Panc1 (cell line): ENCODE measurements at places on chromosomes 12 and 14. TPM values are rescaled to one million over a fixed set of nuclear protein-coding genes. Genes with fewer than 3 reads are reported as not detected.

DMAC2L gene
- total RNA-seq: 14.0 TPM

RAP1B gene
- total RNA-seq: 328 TPM

DNA sequence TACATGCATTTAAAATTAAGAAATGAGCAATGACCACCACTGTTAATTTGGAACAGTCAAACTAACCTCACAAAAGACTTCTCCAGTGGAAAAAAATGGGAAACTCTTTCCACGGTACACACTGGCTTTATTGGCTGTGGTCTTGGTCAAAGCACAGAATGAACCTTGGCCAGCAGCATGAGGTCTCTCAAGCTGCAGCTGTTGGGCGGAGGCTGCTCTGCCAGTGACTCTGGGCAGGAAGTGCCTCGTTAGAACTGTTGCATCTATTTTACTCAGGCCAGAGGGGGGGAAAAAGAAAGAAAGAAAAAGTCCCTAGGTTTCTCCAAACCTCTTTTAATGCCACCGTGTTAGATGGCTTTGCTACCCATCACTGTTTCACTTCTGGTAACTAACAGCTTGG is 279.8 kb upstream of the DIO2 start:
- no peak for DNase-seq

NPFF gene
- not detected for total RNA-seq

OR6C2 gene
- total RNA-seq: not detected

GRCh38 chr12:25382311-25383106 is 131.8 kb upstream of the KRAS start:
- no peak for DNase-seq

GRCh38 chr12:59548930-59549329 is 46.9 kb upstream of the SLC16A7 start:
- no peak for DNase-seq

- DNase-seq: no peak
These were observed 1198.5 kb downstream of the FSCB start for GRCh38 chr14:43308421-43309110.

LYZ gene
- total RNA-seq: 1.1 TPM

TMCC3 gene
- 0.92 TPM for total RNA-seq

FAR2 gene
- total RNA-seq: 6.2 TPM

DNA sequence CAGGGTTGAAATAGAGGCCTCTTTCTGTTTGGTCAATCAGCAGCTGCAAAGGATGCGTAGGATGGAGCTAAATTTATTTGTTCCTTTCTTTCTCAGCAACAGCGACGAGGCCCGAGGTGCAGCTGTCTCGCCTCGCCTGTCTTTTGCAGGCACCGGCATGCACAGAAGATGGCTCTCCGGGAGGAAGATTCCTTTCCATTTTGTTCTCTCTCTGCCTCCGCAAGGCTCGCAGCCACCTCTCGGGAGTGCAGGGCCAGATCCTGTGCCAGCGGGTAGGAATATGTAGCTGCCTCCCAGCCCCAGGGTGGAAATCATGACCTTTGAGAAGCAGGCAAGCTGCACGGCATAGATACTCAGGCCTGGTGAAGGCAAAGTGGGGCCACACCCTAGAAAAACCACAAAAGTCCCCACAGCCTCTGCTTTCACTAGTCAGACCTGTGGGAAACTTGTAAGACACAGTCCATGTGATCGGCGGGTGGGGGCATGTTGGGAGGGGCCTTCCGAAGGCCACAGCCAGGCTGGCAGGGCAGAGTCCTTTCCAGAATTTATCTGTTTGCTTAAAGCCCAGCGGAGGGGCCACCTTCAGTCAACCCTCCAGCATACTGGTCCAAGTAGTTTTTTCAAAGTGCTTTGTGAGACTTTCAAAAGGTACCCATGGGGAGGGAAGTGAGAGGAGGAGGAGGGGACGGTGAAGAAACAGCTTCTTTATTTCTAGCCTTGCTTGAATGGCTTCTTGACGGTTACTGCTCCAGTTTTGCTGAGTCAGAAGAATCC is at the start of gene MAP1LC3B2:
Gene MAP1LC3B2, plus strand, starts transcription at position 220 of the 774 bp plus-strand sequence. CDS start 16,562 bp downstream, outside the sequence.
- DNase-seq: no peak

CLEC9A gene
- total RNA-seq: not detected

LIN7A gene
- total RNA-seq: not detected

- DNase-seq: no peak
These were observed 121.4 kb downstream of the EFCAB11 start for GRCh38 chr14:89833120-89833532.

DNA sequence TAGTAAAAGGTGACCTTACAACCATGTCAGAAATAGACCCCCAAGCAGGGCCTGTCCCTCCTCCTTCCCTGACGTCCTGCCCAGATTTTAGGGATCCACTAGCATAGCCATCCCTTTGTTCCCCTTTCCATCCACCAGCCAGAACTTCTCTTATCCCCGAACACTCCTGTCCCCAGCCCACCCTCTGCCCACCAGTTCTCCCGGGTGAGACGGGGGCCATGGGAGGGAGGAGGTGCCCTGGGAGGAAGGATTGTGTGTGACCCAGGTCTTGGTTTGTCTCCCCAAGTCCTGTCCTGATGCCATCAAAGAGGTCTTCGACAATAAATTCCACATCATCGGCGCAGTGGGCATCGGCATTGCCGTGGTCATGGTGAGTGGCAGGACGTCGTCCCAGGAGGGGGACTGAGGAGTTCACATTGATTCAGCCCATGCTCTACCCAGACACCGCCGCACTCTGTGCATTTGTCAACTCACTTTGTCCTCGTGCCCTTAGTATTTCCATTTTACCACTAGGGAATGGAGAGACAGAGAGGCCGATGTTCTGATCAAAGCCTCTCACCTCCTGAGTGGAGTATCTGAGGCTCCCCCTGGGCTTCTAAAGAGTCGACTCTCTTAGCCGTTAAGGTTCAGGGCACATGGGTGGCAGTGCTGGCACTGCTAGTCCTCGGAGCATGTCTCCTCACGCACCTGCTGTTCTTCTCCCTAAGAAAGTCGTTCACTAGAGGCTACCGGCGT is 35.9 kb downstream of the CD9 start:
- no peak for DNase-seq

- peak; percentile 22 for DNase-seq
These were observed 21.1 kb downstream of the GSC start for GRCh38 chr14:94748667-94749347.

SIRT4 gene
- 1.5 TPM for total RNA-seq

DNA sequence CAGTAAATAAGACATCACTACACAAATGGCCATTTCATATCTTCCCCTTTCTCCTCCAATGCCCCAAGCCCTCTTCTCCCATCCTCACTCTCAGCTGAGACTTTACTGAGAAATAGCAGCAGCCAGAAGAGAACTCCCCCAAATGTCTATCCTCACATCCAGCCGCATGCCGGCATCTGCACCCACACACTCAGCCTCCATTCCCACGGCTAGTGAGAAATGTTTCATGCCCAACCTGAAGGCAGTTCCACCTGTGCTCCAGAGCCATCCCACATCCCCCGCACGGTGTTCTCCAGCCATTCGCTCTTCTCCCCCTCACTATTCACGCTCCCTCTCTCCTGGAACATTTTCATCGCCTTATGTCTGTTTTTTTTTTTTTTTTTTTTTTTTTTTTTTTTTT is 208.7 kb upstream of the DIO3 start:
- no peak for DNase-seq

DNA sequence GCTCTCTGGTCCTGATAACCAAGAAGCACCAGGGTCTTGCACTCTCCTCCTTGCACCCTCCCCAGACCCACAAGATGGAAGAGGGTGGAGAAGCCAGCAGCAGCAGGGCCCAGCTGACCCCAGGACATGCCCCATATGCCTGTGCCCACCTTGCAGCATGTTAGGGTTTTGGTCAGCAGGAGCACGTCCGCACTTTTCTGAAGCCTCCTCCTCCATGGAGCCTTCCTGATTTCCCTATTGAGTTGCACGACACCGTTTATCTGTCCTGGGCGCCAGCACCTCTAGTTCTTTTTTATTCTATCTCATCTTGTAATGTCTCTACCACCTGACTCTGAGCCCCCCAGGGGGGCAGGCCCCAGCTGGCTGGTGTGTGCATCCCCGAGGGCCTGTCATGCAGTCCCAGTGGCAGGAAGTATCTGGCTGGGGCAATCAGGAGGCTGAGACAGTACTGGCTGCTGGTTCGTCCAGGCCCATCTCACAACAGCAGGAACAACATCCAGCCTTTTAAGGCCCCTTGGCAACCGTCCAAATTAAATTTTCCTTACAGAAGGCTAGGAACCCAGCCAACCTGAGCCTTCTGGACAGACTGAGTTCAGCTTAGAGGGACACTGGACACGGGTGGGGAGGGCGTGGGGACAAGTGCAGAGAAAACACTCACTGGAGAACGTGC is 39.6 kb downstream of the CCDC85C start:
- DNase-seq: no peak

DNA sequence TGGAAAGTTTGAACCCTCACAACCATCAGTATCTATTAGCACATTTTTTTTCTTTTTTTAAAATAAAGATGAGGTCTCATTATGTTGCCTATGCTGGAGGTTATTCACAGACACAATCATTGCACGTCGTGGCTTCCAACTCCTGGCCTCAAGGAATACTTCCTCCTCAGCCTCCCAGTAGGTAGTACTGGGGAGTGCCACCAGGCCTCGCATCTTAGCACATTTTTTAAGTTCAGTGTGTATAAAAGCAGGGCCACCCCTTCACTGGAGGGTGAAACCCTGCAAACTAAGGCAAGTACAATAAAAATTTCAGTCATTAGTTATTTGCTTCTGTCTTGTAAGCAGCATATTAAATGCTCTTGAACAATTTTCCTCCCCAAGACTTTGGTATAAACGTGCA is 114.2 kb upstream of the SINHCAF start:
- no peak for DNase-seq

DNA sequence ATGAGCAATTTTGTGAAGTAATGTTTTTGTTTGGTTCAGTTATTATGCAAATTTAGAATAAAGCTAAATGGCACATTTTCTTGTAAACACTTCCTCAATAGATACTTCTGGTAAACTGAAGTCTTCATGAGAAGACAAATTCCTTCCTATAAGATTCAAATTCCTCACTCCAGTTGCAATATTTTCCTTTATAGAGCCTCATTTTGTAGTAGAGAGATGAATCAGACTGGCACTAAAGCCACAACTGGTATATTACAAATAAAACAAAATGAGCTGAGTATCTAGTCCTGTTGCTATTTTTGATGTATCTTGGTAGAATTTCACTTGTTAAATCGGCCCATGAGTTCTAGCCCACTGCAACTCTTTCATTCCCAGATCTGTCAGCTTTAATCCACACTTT is 5.5 kb downstream of the LGR5 start:
- DNase-seq: no peak

DNA sequence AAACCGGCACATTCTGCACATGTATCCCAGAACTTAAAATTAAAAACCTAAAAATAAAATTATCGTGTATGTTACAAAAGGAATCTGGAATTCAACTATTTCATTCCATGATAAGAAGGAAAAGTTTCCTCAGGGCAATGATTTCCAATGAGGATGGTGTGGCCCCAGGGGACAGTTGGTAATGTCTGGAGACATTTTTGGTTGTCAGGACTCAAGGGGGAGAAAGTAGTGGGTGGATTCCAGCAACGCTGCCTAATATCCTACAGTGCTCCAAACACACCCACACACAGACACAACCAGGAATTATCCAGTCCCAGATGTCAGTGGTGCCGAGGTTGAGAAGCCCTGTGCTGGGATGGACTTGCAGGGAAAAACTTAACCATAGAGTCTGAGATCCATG is 228.3 kb downstream of the TMEM132D start:
- DNase-seq: no peak

TRAF3 gene
- 37.6 TPM for total RNA-seq

FOXG1 gene
- not detected for total RNA-seq

DNA sequence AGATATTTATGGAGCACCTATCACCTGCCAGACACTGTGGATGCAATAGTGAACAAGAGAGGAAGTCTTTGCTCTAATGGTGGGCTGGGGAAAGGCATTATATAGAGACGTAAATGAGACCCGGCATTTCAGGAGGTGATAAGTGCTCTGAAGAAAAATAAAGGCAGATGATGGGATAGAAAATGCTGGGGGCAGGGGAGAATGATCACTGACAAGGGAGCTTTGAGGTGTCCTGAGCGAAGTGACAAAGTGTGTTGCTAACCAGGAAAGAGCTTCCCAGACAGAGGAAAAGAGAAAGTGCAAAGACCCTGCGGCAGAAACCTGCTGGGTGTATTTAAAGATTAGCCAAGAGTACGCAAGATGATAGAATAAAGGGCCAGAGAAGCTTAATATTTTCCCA is 1096.1 kb downstream of the BCL11B start:
- DNase-seq: no peak
